Renal cortex interstitium (tissue), 15 donors: ENCODE measurements at places on chromosomes 2 and 18.

DNA sequence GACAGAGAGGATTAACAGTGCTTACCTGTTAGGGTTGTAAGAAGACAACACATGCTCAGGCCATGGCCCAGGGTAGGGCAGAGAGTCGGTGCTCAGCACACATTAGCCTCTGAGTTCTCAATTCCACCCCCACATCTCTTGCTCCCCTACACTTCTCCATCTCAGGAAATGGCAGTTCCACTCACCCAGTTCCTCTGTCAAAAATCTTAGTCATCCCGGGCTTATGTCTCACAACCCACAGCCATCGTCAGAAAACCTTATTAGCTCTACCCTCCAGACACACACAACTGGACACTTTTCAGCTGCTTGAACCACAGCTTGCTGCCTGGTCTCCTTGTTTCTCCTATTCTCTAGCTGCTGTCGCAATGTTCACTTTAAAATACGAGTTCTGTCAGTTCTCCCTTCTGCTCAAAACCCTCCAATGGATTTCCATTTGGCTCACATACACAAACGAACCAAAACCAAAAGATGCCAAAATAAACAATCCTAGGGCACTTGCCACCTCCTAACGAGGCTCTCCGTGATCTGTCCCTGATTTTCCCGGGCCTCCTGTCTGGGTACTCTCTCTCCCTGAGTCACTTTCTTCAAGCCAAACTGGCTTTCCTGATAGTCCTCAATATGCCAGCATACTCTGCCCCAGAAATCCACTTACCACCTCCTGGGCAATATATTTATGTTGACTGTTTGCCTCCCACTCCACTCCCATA is 89.7 kb downstream of the KCTD1 start:
- DNase-seq: no peak

DNA sequence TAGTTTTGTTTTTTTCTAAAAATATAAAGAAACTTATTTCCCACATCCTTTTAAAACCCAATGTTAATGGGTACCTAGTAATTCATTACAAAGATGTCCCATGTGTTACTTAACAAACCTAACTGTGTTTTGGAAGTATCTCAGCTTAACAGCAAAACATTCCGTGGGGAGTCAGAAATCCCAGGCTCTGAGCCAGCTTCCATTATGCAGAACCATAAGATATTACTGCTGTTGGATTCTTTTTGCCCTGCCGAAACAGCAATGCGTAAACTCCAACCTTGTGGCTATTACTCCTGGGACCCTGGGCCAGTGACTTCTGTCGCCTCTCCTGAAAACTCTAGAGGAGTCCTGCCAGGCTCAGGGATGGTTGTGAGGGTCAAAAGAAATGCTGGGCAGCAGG is 174.1 kb downstream of the UXS1 start:
- DNase-seq: no peak

DNA sequence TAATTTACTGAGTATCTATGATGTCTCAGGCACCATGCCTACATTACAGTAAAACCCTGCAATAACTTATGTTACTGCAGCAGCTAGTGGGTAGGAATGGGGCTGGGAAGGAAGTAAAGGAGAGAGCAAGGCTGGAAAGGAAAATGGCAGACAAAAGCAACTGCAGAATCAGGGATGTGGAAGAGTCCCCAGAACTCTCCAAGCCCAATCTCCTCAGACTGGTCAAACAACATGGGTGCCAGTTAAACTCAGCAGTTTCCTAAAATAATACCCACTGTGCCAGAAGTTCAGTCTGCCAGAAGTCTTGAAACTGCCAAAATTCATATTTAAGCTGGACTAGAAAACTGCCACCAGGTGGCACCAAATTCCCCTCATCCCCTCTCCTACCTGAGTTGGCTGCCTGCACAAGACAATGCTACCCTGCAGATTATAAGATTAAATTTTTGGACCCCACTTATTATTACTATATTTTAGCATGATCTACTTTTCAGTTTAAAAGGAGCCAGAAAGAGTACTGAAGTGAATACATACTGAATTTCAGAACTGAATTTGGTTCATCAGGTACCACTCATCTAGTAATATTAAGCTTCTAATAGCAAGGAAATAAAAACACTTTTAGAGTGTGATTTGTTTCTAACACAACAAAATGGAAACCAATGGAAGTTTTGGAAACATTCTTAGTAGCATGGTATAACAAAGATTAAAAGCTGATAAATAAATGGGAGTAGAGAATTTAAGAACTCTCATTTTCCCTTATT is 86.8 kb upstream of the DNER start:
- peak; percentile 46 for DNase-seq

DNA sequence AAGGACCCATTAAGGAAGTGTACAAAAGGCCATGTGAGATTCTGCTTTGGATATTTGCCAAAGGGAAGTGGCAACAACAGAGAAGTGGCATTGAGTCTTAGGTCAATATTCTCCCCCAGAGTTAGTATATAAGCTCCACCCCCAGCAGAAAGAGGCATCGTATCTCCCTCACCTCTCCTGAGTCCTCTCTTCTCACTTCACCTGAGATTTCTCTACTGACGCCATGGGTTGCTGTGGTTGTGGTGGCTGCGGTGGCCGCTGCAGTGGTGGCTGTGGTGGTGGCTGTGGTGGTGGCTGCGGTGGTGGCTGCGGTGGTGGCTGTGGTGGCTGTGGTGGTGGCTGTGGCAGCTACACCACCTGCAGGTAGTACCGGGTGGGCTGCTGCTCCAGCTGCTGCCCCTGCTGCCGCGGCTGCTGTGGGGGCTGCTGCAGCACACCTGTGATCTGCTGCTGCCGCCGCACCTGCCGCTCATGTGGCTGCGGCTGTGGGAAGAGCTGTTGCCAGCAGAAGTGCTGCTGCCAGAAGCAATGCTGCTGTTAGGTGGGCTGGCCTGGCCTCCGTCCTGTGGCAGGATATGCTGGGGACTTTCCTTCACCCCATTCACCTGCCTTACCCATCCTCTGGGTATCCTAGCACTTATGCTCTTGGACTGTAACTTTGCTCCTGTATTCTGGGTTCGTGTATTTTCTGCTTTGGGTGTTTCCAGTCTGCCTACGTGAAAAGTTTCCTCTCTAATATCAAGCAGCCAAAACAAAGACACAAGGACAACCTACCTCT is 5.9 kb downstream of the SCYGR3 start:
- DNase-seq: no peak

DNA sequence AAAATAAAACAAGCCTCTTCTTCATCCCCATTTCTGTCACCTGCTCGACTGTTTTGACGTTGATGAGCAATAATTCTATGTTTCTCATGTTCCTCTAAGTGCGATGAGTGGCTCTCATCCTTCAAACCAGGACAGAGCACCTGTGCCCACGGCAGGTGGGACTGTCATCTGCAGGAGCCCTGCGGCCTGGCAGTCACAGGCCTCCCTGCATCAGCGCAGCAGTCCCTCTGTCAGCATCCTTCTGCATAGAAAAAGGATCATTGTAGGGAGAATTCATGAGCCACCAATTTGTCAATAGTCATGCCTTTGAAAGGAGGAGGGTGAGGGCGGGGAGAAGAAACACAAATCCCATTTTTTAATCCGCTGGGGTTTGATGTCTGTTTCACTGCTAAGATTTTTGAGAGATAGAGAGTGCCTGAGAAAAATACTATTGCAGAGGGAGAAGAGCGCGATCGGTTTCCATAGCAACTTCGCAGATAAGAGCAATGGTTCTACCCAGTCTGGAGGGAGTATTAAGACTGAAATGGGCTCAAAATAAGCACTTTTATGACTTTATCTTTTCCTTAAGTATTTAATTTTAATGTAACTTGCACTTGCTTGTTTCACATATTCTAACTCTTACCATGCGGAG is 234.3 kb upstream of the NCKAP5 start:
- no peak for DNase-seq

DNA sequence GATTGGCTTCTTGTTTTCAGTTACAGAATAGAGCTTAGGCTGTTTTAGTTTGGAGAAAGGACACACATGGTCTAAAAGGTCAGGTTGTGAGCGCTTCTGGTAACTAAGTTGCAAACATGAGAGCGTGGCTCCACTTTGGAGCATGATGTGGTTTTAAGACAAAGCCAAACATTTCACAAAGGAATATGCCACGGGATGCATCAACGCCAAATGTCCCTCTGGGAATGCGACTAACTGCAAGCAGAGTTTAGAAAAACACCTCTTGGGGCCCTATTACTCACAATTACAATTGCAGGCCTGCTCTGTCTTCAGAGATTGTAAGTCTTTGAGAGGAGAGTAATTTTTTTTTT is 25.4 kb downstream of the MYO7B start:
- DNase-seq: no peak

DNA sequence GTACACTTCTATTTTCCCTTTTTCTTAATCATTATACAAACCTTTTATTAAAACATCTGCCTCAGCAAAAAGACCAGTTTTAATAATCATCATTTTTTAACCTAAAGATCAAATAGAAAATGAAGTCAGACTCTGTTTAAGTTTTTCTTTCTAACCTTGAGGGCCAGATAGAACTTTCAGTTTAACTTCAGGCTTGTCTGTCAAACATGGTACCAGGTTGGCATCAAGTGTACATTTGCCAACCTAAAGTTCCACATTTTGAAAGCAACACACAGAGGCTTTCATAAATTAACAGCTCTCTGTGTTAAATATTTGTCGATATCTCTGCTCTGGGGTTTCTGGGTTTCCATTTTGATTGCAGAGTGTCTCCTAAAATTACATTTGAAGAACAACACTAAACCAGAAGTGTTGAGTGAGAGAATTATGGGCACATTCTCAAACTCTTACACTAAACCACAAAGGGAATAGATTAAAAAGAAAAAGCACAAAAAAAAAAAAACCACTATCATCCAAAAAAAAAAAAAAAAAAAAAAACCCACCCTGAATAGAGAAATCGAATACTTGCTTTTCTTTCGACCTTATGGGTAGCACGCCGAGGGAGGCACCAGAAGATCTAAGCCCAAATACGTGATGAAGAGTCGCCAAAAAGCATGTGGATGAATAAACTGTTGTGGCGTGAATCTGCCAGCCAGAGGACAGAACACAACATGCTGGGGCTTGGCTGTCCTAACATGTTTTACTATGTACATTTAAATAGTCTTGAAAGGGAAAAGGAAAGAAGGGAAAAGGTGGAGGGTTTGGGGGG is 166.2 kb downstream of the TCF4 start:
- no peak for DNase-seq

- no peak for DNase-seq
Observed at GRCh38 chr2:128371648-128372345, 53.1 kb upstream of the HS6ST1 start.

GRCh38 chr2:188919824-188920223 is 54.3 kb upstream of the COL3A1 start:
- no peak for DNase-seq

GRCh38 chr2:177633111-177633510 is 240.5 kb downstream of the AGPS start:
- DNase-seq: no peak

DNA sequence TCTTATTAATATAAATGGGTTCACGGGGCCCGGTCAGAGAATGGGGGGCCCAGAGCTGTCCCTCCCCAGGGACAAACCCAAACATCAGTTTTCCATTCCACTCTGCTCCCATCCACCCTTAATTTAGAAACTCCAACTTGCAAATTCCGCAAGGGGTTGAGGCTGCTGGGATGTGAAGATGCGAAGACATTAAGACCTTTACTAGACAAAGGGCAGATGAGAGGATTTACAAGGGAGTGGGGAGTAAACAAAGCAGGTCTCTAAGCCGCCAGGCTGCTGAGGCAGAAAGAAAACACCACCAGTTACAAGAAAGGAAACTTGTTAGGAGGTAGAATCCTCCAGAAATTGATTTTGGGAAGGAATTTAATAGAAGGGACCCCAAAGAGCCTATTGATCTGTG is 33.1 kb downstream of the MARCO start:
- DNase-seq: no peak

- DNase-seq: peak; percentile 44
Observed at GRCh38 chr2:72883356-72883962, 3.7 kb upstream of the SPR start.

DNA sequence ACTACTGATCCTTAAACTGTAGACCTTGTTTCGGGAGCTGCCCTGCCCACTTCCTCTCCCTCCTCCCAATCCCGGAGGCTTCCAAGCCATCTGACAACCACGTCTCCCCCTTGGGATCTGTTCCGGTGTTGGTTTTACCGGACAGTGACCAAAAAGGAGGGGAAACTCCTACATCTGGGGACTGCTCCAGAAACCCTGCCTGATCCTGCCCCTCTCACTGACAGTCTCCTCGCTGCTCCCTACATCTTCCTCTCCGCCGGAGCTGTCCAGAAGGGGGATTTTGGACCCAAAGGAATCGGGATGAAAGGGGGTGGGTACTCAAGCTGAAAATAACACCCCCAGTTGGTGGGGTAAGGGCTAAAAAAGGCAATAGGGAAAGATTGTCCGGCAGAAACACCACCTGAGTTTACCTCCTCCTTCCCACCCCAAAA is 1.5 kb downstream of the INO80D start:
- peak; percentile 69 for DNase-seq

DNA sequence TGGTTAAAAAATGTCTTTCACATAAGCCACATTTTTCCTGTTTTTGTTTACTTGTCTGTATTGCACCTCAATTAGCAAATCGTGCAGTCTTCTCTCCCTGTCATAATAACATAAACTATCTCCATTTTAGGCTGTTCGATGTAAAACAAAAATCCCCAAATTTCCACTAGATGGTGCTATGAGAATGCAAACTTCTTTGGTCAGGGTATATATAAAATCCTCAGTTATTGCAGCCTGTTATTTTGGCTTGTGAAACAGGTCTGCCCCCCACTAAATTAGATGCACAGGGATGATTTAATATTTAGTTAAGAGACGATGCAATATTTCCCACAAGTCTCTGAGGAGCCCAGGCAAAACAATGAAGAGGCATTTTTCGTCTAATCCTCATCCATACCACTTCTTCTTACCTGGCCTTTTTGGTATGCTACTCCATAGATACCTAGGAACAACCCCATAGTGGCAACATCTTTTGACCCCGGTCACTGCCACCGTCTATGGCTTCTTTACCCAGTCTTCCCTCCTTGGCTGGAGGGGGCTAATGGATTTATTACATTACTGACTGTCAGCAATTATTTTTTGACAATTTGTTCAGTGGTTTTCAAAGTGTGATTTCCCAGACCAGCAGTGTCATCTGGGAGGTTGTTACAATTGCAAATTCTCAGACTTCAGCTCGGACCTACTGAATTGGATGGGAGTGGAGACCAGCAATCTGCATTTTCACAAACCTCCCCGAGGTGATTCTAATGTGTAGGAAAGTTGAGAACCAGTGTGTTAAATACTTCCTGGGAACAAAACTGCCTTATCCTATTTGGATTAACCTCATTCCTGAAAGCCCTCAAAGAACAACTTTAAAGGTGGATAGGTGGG is 117.4 kb upstream of the CWC22 start:
- DNase-seq: peak; percentile 53
